Stimulated activated CD4-positive, alpha-beta T cell treated with anti-CD3 and anti-CD28 coated beads, Interleukin-15, amount 100 ng/mL, for 1 hour (primary cell): ENCODE measurements at places on chromosomes 6 and 20.

DNA sequence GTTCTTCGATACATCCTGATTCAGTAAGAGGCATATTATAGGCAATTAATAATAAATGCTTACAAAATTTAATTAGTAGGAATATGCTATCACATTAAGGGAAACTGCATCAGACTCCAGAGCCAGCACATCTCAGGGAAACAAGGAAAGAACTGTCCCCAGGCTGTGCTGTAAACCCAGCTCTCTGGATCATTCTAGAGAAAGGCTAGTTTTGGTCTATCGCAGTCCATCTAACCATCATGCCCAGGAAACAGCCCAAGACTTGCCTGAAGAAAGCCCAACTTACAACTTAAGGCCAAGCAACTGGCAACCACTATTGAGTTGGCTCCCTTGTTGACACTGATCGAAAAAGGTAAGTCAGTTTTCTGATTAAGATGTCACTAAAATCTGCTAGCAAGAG is 11.3 kb downstream of the MAP3K5 start:
- DNase-seq, result no peak

- no peak for DNase-seq
Measured at GRCh38 chr6:56761651-56762050, 119.0 kb upstream of the DST start.

- DNase-seq, result no peak
Measured at GRCh38 chr6:102411796-102412195, 1018.3 kb downstream of the GRIK2 start.

- DNase-seq, result no peak
Measured at GRCh38 chr20:63628246-63628975, 1.5 kb upstream of the GMEB2 start.

GRCh38 chr6:170199716-170200115 is 91.2 kb downstream of the DLL1 start:
- no peak for DNase-seq

DNA sequence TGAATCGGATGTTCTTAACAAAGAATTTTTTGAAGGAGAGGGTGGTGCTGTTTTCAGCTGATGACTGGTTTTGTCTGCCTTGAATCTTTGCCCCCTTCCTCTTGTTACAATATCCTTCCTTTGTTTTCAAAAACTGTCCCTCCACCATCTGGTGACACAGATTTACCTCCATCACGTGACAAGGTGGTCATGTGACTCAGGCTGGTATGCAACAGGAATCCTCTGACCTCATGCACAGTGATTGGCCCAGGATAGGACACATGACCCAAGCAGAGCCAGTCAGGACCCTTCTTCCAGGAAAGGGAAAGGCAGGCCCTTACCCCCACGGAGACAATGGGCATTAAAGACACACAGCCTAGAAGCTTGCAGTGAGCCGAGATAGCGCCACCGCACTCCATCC is 84.7 kb upstream of the MC3R start:
- DNase-seq, result no peak

DNA sequence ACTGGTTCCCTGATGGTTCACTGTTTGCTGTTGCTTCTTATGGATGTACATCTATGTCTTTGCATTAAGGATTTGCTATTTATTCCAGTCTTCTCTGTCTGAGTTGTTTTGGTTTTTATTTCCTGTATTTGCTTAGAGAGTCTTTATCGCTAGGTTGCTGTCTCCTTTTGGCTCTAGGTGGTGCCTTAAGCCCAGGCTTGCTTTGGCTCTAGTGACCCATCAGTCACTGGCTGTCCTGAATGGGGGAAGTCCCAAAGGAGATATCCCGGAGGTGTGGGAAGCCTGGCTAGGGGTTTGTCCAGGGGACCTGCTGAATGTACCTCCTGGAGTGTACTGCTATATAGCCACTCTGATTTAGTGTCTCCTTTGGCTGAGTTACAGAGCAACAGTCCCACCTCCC is 53.4 kb downstream of the MCHR2 start:
- DNase-seq, result no peak

DNA sequence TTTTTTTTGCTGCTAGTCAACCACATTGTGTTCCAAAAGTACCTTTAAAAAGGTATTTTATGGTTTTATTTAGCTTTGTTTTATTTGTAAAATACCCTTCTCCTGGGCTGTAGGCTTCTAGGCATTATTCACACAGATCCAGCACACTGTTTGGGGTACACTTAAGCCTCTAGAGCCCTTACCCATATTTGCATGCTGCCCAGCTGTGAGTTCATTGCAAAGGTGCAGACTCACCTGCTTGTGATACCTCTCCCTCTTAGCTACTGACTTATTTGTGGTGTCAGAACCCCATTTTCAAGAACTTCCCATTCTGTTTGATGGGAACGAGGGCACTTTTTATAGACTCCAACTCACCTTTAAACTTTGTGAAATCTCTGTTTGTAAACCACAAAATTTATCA is 69.8 kb downstream of the RIN2 start:
- no peak for DNase-seq

- no peak for DNase-seq
Measured at GRCh38 chr6:97939440-97940168, 656.6 kb upstream of the MMS22L start.

GRCh38 chr6:168147205-168147738 is 68.3 kb upstream of the FRMD1 start:
- DNase-seq, result no peak

GRCh38 chr6:39018103-39018502 is 30.5 kb upstream of the GLP1R start:
- no peak for DNase-seq

- no peak for DNase-seq
Measured at GRCh38 chr20:46959081-46959692, 64.5 kb downstream of the EYA2 start.

DNA sequence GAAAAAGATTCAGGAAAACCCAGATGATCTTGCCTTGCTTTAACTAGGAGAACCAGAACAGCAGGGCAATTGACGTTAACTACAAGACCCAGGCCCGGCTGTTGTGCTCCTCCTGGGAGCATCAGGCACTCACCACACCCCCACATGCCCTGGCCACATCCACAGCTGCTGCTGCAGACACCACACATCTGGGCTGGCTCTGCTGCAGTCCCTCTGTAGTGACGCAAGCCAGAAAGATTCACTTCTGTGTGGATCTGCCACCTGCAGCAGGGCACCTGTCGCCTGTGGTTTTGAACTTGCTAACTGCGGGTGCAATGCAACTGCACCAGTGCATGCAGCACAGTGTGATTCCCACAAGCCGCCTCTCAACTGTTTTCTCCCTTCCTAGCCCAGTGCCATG is 228.8 kb downstream of the SYNDIG1 start:
- no peak for DNase-seq

GRCh38 chr20:41072190-41072863 is 43.7 kb downstream of the TOP1 start:
- no peak for DNase-seq

DNA sequence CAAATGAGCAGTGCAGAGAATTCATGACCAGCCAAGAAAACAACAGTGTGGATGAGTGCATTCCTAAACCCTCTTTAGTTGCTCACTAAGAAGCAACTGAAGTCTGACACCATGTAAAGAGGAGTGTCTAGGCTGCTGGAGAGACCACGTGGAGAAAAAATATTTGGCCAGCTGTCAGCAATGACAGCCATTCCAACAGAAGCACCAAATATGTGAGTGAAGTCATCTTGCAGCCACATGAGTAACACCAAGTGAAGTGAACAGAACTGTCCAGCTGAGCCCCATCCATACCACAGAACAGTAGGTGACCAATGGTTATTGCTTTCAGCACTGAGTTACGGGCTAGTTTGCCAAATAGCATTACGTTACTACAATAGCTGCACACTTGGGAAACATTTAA is 89.4 kb downstream of the TBXT start:
- DNase-seq, result no peak

GRCh38 chr20:9253006-9253539 is 184.2 kb downstream of the PLCB4 start:
- no peak for DNase-seq

DNA sequence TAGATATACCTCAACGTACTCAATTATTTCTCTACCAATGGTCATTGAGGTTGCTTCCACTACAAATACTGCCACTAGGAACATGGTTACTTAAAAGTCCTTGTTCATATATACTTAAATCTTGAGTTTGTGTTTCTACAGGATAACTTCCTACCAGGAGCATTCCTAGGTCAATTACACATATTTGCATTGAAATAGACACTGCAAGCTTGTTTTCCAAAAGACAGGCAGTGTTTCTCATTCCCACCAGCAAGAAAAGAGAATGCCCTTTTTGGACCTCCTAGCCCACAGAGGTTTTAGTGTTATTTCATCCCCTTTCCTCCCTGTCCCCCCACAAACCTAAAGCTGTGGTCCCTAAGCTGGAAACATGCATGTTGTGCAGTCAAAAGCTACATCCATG is 177.3 kb downstream of the ID4 start:
- DNase-seq, result no peak

DNA sequence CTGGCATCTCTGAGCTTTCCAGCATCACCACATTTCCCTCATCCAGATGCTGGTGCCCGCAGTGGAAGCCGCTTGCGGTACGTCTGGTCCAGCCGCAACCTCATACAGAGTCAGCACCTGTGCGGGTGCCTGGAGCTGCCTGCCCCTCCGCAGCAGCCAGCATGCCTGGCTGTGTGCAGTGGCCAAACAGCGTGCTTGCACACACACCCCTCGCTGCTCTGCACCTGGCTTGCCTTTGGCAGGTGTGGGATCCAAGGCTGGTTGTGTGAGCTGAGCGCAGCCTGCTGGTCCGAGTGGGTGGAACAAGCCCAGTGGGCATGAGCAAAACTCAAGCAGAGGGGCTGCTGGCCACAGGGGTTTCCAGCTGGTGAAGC is 3.1 kb upstream of the HINT3 start:
- DNase-seq, result no peak

DNA sequence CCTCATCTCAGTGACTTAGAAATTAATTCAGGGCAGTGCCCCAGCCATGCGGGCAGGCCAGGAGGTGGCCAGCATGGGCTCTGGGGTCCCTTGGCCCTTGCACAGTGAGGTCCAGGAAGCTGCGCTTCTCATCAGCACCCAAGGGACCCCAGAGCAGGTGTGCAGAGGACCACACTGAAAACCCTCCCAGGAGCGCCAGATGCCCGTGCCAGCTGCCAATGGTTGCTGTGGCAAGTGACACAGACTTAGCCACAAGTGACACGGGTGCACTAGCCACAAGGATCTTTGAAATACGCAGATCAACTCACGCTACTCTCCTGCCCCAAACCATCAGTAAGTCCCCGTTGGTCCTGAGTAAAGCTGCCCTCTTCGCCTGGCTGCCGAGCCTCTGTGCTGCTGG is 88.1 kb downstream of the ERMARD start:
- DNase-seq, result no peak
